ENCODE measurements at places on chromosomes 5 and 9.

GRCh38 chr9:38048316-38048969, 20.6 kb downstream of the SHB start:
- DNase-seq, result no peak

DNA sequence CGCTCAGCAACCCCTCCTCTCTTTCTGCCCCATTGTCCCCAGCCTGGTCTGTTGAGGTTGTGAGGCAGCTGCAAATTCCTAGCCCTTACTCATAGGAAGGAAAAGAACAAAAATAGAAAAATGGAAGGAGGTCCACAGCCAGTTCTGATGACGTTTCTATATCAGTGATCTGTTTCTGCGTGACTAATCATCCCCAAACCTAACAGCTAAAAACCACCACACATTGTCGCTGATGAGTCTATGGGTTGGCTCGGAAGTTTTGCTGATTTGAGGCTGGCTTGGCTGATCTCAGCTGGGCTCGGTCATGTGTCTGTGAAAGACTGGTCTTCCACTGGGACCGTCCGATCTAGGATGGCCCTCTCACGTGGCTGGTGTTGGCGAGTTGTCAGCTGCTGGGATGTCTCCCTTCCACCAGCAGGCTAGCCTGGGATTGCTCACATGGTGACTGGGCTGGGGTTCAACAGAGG, 200.6 kb upstream of the ZNF618 start:
- peak; percentile 75 for DNase-seq

- DNase-seq, result peak; percentile 63
Measured at GRCh38 chr5:112923148-112923917, 1.3 kb upstream of the REEP5 start.

GRCh38 chr9:79711874-79712273, 140.1 kb downstream of the TLE4 start:
- no peak for DNase-seq

- no peak for DNase-seq
Measured at GRCh38 chr9:70883963-70884793, 237.2 kb downstream of the TRPM3 start.

- peak; percentile 61 for DNase-seq
Measured at GRCh38 chr5:165616490-165617405, 2111.3 kb downstream of the MAT2B start.

- no peak for DNase-seq
Measured at GRCh38 chr9:93043122-93043521, 15.4 kb upstream of the SUSD3 start.

DNA sequence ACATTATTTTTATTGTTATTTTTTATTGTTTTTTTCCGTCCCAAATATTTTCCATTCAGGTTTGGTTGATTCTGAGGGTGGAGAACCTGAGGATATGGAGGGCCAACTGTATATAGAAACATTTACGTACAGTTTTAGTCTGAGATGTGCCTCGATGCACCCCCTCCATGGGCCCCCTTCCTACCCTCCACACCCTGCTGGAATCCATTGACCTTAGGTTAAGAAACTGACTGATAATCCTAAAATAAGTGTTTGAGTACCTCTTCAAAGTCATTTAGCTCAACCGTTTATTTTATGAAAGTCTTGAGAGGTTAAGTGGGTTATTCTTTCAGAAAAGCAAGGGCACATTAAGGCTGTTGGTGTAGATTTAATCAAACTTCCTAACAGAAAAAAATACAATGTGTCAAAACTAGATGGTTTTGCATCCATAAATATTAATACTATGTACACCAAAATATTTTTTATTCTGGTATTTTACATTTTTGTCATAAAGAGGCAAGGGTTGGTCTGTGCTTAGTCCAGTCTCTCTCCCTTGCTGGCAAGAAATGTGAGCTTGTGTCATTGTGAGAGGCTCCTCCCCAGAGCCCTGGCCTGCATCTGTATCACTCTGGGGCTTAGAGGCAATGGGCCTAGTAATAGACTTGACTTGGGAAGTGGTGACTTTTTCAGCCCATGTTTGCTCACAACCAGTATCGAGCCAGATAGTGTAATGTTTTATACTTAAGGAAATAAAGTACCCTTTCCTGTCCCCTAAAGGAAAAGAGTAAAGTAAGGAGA, 15.7 kb downstream of the MTRR start:
- no peak for DNase-seq

- peak; percentile 13 for DNase-seq
Measured at GRCh38 chr5:168528521-168529373, at the start of gene FBLL1. TSS of gene FBLL1 (plus strand) at chr5:168529305. CDS start at chr5:168529505, 200 bp downstream.

DNA sequence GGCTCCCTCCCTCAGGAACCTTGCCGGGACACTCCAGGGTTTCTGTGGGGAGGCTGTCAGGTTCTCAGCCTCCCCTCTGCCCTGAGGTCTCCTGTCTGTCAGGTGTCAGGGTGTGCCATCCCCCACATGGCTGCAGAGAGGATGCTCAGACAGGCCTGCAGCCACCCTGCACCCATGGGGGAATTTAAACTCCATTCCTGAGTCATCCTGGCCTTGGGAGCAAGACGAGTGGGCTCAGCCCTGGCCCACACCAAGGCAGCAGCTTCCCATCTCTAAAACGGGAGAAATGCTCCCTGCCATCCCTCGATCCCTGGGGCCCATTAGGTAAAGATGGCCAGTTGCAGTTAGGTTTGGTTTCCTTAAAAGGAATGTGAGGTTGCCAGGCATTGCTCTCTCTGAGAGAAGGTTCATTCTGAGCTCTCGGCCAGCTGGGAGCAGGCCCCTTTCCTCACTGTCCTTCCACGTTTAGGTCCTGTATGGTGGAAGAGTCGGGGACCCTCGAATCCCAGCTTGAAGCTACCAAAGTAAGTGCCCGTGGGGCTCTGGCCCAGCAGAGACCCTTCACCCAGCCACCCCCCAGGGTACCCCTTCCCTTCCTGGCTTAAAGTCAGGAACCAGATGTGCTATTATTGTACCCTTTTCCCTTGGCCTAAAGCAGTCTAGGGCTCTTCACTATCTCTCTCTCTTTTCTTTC, 26.6 kb downstream of the DYNC2I2 start:
- no peak for DNase-seq

- peak; percentile 99 for DNase-seq
Measured at GRCh38 chr5:131252824-131253171, 11.1 kb upstream of the CDC42SE2 start.

- DNase-seq, result no peak
Measured at GRCh38 chr9:121305269-121305994, 37.5 kb downstream of the GSN start.

GRCh38 chr5:80230269-80230992, 25.4 kb downstream of the SERINC5 start:
- DNase-seq, result no peak

- DNase-seq, result no peak
Measured at GRCh38 chr9:105725370-105725769, 31.0 kb downstream of the TMEM38B start.

DNA sequence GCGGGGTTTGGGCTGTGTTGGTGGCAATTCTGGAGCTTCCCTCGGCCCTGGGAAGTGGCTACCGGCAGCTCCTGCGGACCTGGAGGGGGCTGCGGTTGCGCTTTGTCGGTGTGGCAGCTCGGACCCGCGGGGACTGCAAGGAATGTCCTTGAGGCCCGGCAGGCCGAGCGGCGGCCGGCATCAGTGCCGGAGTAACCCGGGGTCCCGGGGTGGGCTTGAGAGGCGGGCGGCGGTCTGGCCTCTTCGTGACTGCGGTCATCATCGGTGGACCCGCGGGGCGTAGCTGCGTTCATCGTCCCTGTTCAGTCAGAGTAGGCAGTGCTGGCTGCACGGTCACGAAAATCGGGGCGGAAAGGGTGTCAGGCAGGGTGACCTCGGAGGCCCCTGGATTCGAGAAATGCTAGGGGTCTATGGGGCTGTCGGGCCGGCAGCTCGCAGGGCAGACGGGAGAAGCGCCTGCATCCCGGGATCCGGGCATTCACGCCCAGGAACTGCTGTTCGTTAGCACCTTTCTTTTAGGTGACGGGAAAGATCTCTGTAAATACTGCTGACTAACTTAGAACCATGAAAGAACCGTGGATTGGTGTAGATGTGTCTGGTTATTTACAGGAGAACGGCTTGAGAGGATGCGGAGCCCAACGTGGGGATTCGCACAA, 474 bp downstream of the HMGCR start:
- peak; percentile 8 for DNase-seq

- DNase-seq, result no peak
Measured at GRCh38 chr9:14221558-14221957, 92.4 kb downstream of the NFIB start.

DNA sequence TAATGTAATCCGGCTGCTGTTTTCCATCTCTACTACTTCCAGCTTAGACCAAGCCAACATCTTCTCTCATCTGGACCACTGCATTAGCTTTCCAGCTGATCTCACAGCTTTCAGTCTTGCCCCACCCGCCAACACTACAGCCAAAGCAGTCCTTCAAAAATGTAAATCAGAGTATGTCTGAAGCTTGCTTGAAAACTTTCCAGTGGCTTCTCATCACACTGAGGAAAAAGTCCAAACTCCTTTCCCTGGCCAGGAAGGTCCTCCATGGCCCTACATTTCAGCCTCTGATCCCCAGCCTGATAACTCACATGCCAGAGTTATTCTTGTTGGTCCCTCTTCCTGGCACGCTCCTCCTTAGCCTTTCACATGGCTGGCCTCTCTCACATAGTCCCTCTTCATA, 38.5 kb downstream of the TTC1 start:
- DNase-seq, result no peak

DNA sequence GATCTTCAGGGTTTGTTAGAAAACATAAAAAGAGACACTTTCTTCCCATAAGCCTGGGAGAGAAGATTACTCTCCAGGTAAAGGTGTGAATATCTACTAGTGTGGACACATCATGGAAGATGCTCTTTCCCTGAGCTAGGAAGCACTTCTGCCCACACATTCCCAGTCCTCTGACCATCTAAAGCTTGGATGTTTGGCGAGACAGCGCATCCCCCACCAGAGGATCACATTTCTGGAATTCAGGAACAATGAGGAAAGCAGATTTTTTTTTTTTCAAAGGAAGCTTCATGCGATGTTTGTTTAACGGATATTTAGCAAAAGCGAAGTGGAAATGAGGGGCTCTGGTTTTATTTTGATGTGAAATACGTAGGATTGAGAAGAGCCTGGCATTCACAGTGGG, 6.2 kb downstream of the SVEP1 start:
- DNase-seq, result no peak

DNA sequence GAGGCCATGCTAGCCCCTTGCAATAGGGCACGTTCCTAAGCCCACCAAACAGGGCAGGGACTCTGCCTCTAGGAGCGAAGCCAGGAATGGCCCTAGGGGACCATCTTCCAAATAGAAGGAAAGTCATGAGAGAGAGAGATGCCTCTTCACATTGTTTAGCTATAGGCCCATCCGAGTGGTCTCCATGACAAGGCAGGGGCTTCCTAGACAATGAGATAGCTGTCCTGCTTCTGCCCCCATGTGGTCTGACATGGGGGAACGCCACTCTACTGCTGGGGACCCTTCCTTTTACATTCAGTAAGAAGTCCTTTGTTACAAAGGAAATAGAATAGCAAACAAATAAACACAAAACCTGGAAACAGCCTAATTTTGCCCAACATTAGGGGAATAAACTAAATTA, 17.9 kb upstream of the KIF4B start:
- DNase-seq, result peak; percentile 4

Measured in Kasumi-1 (cell line).